Natural killer cell (primary cell): ENCODE measurements at places on chromosomes 7 and 10.

DNA sequence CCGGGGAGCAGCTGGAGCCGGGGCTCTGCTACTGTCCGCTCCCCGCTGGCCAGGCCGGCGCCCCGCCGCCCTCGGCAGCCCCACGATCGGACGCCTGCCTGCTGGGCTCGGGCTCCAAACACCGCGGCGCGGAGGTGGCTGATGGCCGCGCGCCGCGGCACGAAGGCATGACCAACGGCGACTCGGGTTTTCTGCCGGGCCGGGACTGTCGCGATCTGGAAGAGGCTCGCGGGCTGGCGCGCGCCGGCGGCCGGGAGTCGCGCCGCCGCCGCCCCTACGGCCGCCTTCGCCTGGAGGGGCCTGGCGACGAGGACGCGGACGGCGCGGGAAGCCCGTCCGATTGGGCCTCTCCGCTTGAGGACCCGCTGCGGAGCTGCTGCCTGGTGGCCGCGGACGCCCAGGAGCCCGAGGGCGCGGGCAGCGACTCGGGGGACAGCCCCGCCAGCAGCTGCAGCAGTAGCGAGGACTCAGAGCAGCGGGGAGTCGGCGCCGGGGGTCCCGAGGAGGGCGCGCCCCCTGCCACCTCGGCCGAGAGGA is 570 bp downstream of the TBC1D12 start:
- DNase-seq, result no peak

- no peak for DNase-seq
Observed at GRCh38 chr7:133409421-133409820, 156.5 kb downstream of the EXOC4 start.

DNA sequence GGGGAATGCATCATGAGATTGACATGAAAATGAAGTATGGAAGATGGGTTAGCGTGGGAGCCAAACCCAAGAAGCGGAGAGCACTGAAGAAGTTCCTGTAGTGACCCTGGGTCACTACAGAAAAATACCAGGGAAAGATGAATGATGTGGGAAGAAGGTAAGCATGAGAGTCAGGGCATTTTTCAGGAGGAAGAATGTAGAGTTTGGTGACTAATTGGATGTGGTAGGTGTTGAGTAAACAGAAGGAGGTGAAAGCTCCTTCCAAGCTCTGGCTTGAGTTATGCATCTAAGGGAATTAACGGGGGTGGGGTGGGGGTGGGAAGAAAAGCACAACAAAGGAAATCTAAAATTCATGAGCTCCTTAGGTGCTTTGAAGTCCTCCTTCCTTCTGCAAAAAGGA is 238.1 kb upstream of the AOAH start:
- DNase-seq, result no peak

DNA sequence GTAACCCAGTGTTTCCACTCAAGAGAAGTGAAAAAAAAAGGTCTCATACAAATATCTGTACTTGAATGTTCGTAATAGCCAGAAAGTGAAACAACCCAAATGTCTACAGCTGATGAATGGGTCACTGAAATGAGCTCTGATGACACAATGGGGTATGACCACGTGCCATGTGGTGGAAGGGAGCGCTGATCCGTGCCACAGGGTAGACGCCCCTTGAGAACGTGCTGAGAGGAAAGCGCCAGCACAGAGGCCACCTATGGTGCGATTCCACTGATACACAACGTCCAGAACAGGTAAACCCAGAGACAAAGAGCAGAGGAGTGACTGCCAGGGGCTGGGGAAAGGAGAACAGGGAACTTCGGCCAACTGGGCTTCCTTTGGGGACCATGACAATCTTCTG is 50.3 kb downstream of the MAD1L1 start:
- no peak for DNase-seq

DNA sequence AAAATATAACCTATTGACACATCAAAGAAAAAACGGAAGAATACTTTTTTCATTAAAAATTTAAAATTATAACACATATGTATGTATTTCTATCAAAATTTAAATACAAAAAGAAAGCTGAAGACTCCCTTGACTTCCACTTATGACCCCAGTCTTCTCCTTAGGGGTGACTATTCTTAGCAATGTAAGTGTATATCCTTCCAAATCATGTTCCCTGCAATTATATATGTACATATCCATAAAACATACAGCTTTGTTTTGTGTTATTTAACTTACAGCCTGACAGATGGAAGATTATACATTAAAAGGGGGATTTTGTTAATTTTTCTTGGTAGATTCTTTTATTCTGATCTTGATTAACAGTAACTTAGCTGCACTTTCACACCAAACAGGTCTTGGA is 9.1 kb downstream of the GLUD1 start:
- no peak for DNase-seq

- DNase-seq, result peak; percentile 76
Observed at GRCh38 chr7:155763691-155764437, 48.4 kb downstream of the SHH start.

DNA sequence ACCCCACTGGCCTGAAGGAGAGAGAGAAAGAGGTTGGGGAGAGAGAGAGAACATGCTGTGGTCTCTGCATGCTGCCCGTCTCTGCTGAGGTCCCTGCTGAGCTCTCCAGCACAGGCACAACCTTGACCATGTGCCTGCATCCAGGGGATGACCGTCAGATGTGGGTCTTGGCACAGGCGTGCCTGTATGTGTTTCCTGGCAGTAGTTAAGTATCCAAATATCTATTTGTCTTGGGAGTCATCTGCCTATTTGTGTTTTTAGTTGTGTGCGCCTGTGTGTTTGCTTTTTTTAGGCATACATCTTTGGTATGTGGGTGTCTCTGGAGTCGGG is 1.9 kb upstream of the UNC5B start:
- DNase-seq, result no peak

GRCh38 chr10:51241461-51241860 is 167.2 kb downstream of the PRKG1 start:
- no peak for DNase-seq

GRCh38 chr7:131655866-131656265 is 99.4 kb upstream of the PODXL start:
- no peak for DNase-seq

GRCh38 chr10:71402005-71402404 is 5.3 kb downstream of the CDH23 start:
- DNase-seq, result no peak

DNA sequence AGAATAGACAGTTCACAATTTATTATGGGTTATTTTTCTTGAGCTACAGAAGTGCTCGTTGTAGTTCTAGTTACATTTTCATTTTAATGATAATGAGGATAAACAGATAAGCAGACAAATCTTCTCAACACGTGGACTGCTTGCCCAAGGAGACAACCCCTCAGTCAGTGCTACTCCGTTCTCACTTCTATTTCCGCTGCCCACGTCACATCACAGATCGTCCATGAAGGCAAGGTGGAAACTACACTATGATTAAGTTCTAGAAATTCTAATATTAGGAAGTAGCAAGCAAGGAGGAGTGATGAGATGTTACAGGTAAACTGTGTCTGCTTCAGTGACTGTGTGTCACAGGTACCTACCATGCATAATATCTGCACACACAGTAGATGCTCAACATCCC is 210.5 kb downstream of the CHCHD3 start:
- DNase-seq, result no peak

DNA sequence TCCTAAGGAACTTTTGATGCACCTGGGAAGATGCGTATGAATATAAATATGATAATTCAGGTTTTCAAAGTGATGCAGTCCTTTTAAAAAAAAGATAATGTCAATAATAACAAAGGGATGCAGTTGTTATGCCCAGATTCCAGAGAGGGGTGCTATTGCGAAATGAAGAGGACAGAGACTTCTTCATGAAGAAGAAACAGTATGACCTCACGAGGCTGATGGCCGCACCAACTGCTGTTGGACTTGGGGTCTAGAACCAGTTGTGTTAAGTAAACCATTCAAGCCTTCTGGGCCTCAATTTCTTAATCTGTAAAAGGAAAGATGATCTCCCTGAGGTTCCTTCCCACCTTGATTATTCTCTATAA is 55.1 kb downstream of the LYZL2 start:
- no peak for DNase-seq

- no peak for DNase-seq
Observed at GRCh38 chr7:8338206-8338605, 76.2 kb upstream of the ICA1 start.

DNA sequence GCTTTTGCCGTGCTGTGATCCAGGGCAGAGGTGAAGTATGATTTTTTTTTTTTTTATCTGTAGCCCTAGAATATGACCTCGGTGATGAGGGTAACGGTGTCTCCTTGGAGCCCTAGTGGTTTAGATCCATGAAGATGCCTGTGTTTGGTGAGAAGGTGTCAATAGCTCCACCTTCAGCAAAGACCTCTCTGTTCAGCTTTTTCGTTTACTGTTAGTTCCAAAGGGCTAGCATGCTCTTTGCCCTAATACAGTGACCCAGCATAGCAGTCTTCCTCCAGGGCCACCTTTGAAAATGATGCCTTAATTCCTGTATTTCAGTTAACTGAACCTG is 746 bp upstream of the MRPS16 start:
- DNase-seq, result peak; percentile 50

- DNase-seq, result no peak
Observed at GRCh38 chr10:30503700-30504266, 69.8 kb downstream of the MAP3K8 start.

- no peak for DNase-seq
Observed at GRCh38 chr10:129193148-129193547, 273.9 kb upstream of the MGMT start.

DNA sequence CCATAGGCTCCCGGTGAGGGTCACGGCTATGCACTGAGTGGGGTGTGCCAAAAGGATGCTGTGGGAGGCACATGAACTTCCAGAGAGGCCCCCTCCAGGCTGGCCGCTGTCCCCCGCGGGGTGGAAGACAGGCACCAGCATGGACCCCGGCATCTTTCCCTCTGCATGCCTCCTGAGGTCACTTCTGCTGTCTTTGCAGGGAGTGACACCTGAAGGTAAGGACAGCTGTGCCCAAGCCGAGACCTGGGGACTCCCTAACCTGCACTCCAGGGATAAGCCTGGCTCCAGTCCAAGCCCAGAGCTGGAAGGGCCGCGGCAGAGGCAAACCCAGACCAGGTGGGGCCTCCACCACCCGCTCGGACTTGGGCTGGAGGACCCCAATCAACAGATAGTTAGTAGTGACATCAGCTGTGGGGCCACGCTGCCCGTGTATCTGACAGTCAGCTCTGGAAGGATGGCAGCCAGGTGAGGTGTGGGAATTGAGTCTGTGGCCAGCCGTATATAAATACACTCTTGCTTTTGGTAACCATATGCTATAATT is 340.7 kb upstream of the MKI67 start:
- DNase-seq, result no peak

DNA sequence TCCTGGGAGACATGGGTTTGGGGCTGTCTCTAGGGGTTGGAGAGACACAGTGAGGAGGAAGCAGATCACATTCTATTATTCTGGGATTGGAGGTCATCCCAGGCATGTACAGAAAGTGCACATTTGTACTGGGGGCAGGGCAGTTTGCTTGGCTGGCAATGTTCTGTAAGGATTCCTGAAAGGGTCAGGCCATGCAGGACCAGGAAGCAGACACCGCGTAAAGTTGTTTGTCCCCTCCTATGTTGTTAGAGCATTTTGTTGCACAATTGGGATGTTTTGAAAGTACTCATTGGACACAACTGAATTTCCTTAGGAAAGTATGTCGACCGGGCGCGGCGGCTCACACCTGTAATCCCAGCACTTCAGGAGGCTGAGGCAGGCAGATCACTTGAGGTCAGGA is 12.5 kb downstream of the LYZL2 start:
- DNase-seq, result no peak

DNA sequence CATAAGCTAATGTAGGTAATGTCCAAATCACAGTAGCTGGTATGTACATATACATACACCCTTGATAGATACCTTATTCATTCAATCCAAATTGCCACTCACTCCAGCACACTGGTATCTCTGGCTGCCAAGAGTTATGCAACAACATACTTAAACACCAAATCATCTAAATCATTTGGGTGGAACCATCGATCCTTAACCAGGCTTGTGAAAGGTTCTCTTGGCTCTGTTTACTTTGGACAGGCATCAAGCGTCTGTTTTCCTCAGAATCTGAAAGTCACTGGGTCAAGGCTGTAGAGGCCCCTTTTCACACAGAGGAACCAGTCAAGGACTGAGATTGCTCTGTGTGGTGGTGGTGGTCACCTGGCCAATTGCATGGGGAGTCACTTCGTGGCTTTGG is 24.6 kb downstream of the JAZF1 start:
- no peak for DNase-seq

- DNase-seq, result no peak
Observed at GRCh38 chr10:110815354-110816004, 56.2 kb upstream of the PDCD4 start.

- peak; percentile 44 for DNase-seq
Observed at GRCh38 chr10:7407368-7408290, 3.2 kb downstream of the SFMBT2 start.

- peak; percentile 28 for DNase-seq
Observed at GRCh38 chr7:5596046-5596895, 172.6 kb upstream of the TNRC18 start.

DNA sequence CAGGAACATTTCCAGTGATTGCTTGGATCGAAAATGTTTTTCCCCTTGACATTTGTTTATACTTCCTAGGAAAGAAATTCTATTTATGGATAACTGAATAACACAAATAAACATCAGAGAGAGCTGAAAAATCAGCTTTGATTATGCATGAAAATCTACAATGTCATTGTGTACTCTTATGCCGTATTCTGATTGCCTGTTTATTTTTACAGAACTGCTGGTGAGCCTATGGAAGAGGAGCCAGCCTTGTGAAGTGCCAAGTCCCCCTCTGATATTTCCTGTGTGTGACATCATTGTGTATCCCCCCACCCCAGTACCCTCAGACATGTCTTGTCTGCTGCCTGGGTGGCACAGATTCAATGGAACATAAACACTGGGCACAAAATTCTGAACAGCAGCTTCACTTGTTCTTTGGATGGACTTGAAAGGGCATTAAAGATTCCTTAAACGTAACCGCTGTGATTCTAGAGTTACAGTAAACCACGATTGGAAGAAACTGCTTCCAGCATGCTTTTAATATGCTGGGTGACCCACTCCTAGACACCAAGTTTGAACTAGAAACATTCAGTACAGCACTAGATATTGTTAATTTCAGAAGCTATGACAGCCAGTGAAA is 121.5 kb downstream of the TWIST1 start:
- no peak for DNase-seq

- no peak for DNase-seq
Observed at GRCh38 chr7:31828520-31828919, 141.5 kb downstream of the PPP1R17 start.

DNA sequence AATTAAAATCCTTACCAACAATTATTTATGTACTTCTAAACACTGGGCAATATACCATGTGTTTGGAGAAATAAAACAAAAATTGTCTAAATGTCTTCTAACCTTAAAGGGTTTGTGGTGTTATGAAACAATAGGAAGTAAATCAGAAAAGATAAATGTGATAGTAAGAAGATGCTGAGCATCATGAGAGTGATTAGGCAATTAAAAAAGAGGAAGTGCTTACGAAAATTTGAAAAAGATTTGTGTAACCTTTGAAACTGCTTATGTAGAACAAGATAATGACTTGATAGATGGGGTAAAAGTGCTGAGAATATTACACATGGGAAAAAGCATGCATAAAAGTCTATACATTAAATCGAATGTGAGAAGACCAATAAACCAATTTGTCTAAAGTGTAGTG is 573.4 kb upstream of the CNTNAP2 start:
- no peak for DNase-seq
